Activated T-cell treated with anti-CD3 and anti-CD28 coated beads for 24 hours (primary cell): ENCODE measurements at places on chromosomes 3 and 15.

DNA sequence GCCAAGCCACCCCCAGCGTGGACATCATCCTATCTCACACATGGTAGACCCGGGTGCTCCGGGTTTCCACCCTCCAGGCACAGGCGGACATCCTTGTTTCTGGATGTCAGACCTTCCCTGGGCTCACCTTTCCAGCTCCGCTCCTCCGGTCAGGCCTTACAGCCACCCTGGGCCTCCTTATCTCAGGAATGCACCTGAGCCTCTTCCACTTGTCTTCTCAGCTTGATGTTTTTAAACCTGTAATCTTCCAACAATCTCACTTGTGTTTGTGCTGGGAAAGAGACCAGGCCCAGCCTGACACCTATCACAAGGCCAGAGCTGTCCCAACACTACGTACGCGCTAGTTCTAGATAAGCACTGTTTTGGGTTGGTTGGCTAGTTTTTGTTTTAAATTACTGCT, 53.9 kb downstream of the NIPA2 start:
- DNase-seq: no peak

GRCh38 chr3:70383360-70383831, 71.0 kb upstream of the MDFIC2 start:
- DNase-seq: no peak

GRCh38 chr3:21825684-21826083, 74.7 kb upstream of the ZNF385D start:
- no peak for DNase-seq

DNA sequence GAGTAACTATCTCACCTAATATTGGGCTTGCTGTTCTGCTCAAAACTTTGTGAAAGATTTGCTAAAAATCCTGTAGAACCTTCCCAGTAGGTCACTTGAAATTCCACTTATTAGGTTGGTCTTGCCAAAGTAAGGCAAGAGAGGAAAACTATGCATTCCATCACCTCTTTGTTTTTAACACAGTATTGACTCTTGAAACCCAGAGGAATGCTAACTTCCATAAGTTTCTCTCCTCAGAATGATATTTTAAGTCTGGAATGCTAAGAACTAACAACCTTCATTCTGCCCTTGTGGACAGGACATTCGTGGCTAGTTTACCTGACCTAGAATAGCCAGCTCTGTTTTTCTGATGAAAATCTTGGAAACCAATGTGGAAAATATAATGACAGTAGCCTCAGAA, 154.5 kb downstream of the TMCO5A start:
- DNase-seq: no peak

- no peak for DNase-seq
These were observed 61.0 kb downstream of the CYFIP1 start for GRCh38 chr15:22919171-22919570.

GRCh38 chr3:172607305-172608121, 84.3 kb upstream of the TNFSF10 start:
- no peak for DNase-seq

DNA sequence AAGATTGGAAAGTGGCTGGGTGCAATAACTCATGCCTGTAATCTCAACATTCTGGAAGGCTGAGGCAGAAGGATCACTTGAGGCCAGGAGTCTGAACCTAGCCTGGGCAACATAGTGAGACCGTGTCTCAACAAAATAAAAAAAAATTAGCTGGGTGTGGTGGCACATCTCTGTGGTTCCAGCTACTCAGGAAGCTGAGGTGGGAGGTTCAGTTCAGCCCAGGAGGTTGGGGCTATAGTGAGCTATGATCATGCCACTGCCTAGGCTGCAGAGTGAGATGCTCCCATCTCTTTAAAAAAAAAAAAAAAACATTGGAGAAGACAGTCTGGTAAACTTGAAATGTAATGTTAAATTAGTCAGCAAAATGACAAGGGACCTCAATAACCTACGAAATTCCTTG, 57.9 kb downstream of the STAG1 start:
- no peak for DNase-seq

GRCh38 chr3:115999001-115999585, 375.8 kb downstream of the GAP43 start:
- no peak for DNase-seq

GRCh38 chr15:100918690-100919480, at the start of gene LRRK1:
LRRK1 (plus strand) TSS chr15:100919357; CDS start chr15:100924633, 5,276 bp downstream.
- no peak for DNase-seq

DNA sequence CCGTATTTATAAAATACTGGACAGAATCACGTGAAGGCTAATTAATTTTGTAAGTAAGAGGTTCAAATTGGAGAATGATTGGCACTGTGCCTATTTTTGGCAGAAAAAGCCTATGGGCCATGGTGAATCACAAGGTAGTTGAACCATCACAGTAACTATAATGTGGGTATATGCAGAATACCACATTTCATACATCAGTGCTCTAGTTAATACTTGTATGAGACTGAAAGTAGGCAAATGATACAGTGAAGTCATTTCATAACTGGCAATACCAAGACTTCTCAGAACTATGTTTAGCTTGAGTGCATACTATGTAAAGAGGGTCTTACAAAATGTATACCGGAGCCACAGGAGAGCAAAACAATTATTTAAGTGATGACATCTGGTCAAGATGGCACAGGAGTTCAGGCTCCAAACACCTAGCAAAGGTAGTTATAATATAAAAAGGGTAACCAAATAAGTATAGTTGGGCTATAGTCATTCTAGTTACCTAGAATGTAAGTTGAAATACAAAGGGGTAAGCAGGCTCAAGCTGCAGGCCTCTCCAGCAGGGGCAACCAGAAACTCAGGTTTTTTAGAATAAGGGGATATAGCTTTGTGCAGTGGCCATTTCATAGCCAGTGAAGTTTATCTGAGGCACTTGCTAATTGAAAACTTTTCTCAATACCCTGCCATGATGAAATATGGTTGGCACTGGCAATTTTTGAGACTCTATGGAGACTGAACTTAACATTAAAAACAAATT, 19.1 kb downstream of the GPR160 start:
- no peak for DNase-seq

GRCh38 chr15:39859636-39860035, 60.4 kb downstream of the GPR176 start:
- DNase-seq: no peak

- DNase-seq: no peak
These were observed 19.1 kb upstream of the EPB42 start for GRCh38 chr15:43239732-43240491.

DNA sequence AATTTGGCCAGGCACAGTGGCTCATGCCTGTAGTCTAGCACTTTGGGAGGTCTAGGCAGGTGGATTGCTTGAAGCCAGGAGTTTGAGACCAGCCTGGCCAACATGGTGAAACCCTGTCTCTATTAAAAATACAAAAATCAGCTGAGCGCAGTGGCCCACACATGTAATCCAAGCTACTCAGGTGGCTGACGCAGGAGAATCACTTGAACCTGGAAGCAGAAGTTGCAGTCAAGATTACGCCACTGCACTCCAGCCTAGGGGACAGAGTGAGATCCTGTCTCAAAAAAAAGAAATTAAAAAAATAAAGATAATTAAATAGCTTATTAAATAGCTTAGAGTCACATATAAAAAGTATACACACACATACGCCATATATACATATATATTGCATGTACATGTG, 3.7 kb upstream of the TIPARP start:
- no peak for DNase-seq
